ENCODE measurements at places on chromosomes 2 and 18. TPM values are rescaled to one million over a fixed set of nuclear protein-coding genes. Genes with fewer than 3 reads are reported as not detected.

DNA sequence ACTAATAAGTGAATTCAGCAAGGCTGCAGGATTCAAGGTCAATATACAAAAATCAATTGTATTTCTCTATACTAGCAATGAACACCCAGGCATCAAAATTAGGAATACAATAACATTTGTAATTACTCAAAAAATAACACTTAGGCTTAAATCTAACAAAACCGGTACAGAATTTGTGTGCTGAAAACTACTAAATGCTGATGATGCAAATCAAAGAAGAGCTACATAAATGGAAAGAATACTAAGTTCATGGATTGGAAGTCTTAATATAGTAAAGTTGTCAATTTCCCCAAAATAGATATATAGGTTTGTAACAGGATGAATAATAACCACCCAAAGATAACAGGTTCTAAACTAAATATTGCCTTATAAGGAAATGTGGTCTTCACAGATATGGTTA lies 286.5 kb downstream of the ALK start:
- DNase-seq, result no peak

The ACTG2 gene
- total RNA-seq, result 1.4 TPM

- DNase-seq, result no peak
These were observed 879.8 kb upstream of the PIK3C3 start for GRCh38 chr18:41075212-41075611.

GRCh38 chr2:8027387-8027786 lies 654.5 kb upstream of the ID2 start:
- DNase-seq, result no peak

The IER3IP1 gene
- total RNA-seq, result 7.6 TPM
